Lung microvascular endothelial cell (primary cell): ENCODE measurements at places on chromosomes 2 and 18.

GRCh38 chr2:167140330-167140729, 252.1 kb downstream of the XIRP2 start:
- DNase-seq: no peak

GRCh38 chr2:111118981-111119821, 1.5 kb upstream of the BCL2L11 start:
- no peak for DNase-seq

DNA sequence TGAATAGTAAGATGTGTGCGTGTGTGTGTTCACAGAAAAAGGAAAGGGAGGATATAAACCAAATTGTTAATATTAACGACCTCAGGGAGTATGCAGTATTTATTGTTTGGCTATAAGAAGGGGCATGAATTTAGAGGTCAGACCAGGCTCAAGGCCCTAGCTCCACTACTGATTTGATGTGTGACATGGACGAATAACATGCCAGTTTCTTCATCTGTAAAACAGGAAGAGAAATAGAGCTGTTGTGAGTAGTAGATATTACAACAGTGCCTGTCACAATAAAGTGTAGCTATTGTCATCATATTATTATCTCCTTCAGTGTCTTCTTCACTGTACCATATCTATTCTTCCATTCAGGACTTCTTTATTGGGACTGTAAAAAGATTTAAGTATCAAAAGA, 4.1 kb upstream of the MAT2A start:
- DNase-seq: no peak

DNA sequence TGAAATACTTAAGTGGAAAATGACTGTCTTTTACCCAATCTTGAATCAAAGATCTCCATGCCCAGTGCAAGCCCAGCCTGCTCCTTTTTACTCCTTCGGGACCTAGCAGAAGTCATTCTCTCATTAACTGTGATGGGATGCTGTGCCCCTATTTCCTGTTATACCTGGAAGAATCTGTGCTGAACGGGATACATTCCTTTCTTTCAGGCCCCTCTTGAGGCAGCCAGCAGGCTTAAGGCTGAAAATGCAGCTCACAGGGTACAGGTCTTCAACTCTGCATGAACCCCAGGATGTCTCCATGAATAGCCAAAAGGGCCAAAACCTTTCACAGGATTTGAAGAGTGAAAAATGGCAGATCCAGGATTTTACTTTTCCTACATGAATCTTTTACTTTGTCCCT, 784.8 kb upstream of the KLHL29 start:
- DNase-seq: no peak

DNA sequence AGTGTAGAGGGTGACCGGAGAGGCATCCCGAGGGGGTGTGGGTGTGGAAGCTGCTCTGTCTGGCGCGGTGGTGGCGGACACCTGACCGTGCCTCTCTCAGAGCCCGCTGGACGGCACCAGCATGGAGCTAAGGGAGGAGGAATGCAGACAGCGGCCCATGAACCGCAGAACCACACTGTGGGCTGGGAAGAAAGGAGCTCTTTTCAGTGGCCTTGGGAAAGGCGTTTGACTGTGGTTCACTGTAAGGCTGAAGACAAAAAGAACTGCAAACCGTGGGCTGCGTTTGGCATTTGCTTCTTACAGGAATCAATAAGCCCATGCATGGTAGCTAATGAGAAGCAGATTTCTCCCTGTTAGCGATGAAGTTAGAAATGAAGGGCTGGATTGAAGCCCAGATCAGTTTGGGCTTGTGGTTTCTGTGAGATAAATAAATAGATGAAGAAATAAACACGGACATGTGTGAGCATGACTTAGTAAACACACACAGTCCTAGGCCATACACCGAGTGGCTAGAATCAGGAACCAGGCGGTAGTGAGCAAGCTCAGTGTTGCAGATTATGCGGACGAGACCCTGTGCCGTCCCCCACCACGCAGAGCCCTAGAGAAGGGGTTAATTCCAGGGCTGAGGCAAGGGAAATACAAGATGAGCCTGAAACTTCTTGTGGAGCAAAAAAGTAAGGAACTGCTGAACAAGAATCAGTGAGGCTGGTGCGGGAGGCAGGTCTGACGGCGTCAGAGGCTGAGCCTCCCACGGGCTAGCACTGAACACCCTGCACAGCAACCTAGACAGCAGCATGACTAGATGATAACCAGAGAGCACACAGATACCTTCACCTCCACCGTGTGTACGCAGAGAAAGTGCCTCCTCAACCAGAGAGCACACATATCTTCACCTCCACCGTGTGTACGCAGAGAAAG, 29.3 kb upstream of the NFATC1 start:
- DNase-seq: no peak

DNA sequence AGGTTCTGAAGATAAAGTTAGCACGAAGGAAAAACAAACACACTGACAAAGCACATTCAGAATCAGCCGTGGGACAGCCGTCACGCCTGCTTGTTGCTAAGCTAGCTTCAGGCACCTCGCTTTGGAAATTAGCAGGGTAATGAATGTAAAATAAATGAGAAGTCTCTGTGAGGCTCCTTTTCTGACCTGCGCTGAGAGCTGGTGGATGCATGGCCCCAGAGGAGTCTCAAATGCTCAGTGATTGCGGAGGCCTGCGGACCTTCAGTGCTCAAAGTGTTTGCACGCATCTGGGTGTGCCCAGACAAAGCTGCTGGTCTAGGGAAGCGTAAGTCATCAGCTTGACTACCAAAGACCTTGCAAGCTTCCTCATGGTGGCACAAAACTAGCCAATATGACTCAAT, 50.6 kb downstream of the CD8B2 start:
- no peak for DNase-seq

DNA sequence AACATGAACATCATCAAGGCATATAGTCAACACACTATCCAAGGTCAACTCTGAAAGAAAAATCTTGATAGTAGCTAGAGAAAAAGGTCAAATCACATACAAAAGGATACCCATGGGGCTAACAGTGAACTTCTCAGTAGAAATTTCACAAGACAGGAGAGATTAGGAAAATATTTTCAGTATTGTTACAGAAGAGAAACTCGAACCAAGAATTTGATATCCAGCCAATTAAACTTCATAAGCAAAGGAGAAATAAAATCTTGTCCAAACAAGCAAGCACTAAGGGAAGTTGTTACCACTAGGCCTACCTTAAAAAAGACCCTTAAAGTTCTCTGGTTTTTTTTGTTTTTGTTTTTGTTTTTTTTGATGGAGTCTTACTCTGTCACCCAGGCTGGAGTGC, 242.5 kb downstream of the EXOC6B start:
- DNase-seq: no peak

DNA sequence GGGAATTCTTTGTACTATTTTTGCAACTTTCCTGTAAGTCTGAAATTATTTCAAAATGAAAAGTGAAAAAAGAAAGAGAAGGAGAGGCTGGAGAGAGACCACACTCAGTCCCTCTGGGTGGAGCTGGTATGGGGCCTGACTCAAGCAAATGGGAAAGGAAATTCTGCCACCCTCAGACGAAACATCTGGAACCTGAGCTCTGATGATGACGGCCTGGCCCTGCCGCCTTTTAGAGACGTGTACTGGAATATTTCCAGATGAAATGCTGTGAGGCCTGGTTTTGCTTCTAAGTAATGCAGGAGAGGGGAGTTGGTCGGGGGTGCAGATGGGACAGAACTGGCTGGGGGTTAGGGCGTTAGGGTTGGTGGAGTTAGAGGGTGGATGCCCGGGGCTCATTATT, 57.4 kb upstream of the GLI2 start:
- no peak for DNase-seq

DNA sequence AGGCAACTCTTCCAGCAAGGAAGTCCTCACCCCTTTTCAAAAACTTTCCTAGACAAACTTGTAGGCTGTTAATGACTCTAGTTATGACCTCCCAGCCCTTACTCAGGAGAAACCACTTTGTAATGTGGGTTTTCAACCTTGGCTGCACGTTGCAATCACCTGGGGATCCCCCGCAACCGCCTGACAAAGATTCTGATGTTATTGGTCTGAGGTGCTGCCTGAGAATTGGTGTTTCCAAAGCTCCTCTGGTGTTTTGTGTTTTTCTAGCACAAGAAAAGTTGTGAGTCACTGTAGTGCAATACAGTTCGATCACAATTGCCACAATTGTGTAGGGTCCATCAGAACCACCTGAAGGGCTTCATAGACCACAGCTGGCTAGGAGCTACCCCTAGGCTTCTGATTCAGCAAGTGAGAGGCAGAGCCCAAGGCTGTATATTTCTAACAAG, 121.6 kb downstream of the SP100 start:
- DNase-seq: no peak

GRCh38 chr2:100630473-100630977, 67.7 kb downstream of the PDCL3 start:
- no peak for DNase-seq

- peak; percentile 95 for DNase-seq
Observed at GRCh38 chr2:222709191-222709891, 37.9 kb downstream of the MOGAT1 start.

GRCh38 chr2:120036145-120036544, 23.3 kb downstream of the EPB41L5 start:
- no peak for DNase-seq

DNA sequence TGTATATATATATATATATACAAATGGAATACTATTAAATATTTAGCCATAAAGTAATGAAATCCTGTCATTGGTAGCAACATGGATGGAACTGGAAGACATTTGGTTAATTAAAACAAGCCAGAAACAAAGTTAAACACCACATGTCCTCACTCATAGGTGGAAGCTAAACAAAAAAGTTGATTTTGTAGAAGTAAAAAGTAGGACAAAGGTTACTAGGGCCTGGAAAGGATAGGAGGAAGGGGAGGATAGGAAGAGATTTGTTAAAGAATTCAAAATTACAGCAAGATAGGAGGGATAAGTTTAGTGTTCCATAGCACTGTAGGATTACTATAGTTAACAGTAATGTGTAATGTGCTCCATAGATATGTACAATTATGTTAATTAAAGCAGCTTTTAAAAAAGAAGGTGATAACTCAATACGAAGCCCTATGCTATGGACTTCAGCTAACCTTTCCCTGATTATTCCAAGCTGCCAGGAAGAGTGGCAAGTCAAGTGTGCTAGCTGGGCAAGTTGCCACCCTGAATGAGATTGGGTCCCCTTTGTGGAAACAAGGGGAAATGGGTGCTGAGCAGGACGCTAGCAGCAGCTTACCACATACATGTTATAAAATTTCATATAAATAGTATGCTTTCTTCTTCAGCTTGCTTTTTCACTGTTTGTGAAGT, 12.3 kb downstream of the MERTK start:
- no peak for DNase-seq

DNA sequence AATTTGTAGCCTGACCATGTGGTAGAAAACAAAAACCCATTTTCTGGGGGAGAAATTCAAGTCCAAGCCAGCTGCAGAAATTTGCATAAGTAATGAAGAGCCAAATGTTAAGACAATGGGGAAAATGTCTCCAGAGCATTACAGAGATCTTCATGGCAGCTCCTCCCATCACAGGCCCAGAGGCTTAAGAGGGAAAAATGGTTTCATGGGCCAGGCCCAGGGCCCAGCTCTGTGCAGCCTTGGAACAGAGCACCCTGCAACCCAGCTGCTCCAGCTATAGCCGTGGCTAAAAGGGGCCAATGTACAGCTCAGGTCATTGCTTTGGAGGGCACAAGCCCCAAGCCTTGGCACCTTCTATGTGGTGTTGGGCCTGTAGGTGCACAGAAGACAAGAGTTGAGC, 69.1 kb upstream of the TSPYL6 start:
- DNase-seq: no peak

DNA sequence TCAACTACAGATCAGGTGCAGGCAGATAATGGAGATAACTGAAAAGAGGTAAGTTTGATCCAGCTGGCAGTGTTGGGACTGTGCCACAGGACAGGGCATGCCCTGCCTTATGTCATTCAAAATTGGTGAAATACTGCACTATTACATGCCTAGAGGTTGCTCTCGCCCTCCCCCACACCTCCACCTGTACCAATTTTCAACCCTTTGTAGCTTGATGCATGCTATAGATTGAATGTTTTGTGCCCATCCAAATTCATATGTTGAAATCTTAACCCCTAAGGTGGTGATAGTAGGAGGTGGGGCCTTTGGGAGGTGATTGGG, 72.1 kb upstream of the LYPD6B start:
- DNase-seq: no peak

- DNase-seq: peak; percentile 26
Observed at GRCh38 chr2:98086491-98087446, at the start of gene VWA3B. Gene VWA3B (plus strand): TSS chr2:98087167. CDS start chr2:98093093, 5,926 bp downstream.
